Activated CD8-positive, alpha-beta T cell treated with anti-CD3 and anti-CD28 coated beads, Interleukin-2, amount 10 ng/mL, durations not matched to agents 7 days and 5 days (primary cell): ENCODE measurements at places on chromosomes 4 and X. TPM values are rescaled to one million over a fixed set of nuclear protein-coding genes. Genes with fewer than 3 reads are reported as not detected.

MAGEB1 gene
- not detected for total RNA-seq

HSFX3 gene
- not detected for total RNA-seq

RHOXF2B gene
- not detected for total RNA-seq

SLC49A3 gene
- total RNA-seq: 0.89 TPM

TAF7L gene
- not detected for total RNA-seq

ALG13 gene
- 43.7 TPM for total RNA-seq

ACOX3 gene
- total RNA-seq: 13.2 TPM

FAM9B gene
- total RNA-seq: not detected

NWD2 gene
- total RNA-seq: not detected

SMIM10 gene
- 0.71 TPM for total RNA-seq

ZMAT1 gene
- 3.1 TPM for total RNA-seq

GAGE12E gene
- total RNA-seq: not detected

XAGE1B gene
- not detected for total RNA-seq

HADH gene
- 52.8 TPM for total RNA-seq

MAGEC2 gene
- total RNA-seq: not detected

TTC29 gene
- not detected for total RNA-seq

PWWP3B gene
- total RNA-seq: not detected

PHEX gene
- 0.16 TPM for total RNA-seq

DDIT4L gene
- not detected for total RNA-seq

CLIC2 gene
- not detected for total RNA-seq

FGFBP1 gene
- not detected for total RNA-seq

PRAF2 gene
- 22.6 TPM for total RNA-seq

AGA gene
- total RNA-seq: 27.4 TPM

CT55 gene
- not detected for total RNA-seq

MGARP gene
- not detected for total RNA-seq

F8A1 gene
- total RNA-seq: 51.0 TPM

FAM90A26 gene
- total RNA-seq: not detected

CT45A10 gene
- not detected for total RNA-seq

NKX3-2 gene
- not detected for total RNA-seq

ANXA10 gene
- total RNA-seq: not detected

HELT gene
- total RNA-seq: not detected

CEP135 gene
- total RNA-seq: 17.0 TPM

IL13RA1 gene
- 0.05 TPM for total RNA-seq

APOO gene
- 28.3 TPM for total RNA-seq

CDS1 gene
- not detected for total RNA-seq

ADRA2C gene
- total RNA-seq: not detected

RWDD4 gene
- total RNA-seq: 17.2 TPM

USP26 gene
- not detected for total RNA-seq

SYN1 gene
- total RNA-seq: 0.58 TPM

CT83 gene
- not detected for total RNA-seq
